CD14-positive monocyte (primary cell): ENCODE measurements at places on chromosomes 16 and 17. TPM values are rescaled to one million over a fixed set of nuclear protein-coding genes. Genes with fewer than 3 reads are reported as not detected.

SOX15 gene
- 0.86 TPM for polyA plus RNA-seq

DNA sequence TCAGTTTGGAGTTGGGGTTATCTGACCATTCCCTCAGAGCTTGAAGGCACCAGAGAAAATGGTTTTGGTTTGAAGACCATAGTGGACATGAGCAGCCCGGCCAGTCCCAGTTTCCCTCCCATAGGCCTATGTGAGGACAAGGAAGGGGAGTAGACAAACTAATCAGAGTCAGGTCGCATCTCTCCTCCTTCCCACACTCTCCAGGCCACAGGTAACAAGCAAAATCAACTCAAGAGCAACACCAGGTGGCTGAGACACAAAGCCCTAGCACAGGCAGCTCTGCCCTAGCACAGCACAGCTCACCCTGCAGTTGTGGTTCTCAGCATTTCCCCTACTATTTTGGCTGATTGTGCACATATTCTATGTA, 7.2 kb downstream of the SUPT4H1 start:
- H3K4me3 ChIP-seq: no peak overlapping the region
- H3K4me1 ChIP-seq: peaks cover 60% of the 10 kb centered on the region
- H3K27me3 ChIP-seq: no peaks in the 10 kb centered on the region
- peaks cover 63% of the 10 kb centered on the region for H3K36me3 ChIP-seq
- H3K27ac ChIP-seq: peak overlapping the region; percentile 92
- DNase-seq: no peak

DHODH gene
- 2.4 TPM in 2 replicates for polyA plus RNA-seq

- H3K4me1 ChIP-seq: peaks cover 17% of the 10 kb centered on the region
- no peak overlapping the region for H3K27ac ChIP-seq
- no peaks in the 10 kb centered on the region for H3K27me3 ChIP-seq
- H3K36me3 ChIP-seq: no peaks in the 10 kb centered on the region
- H3K4me3 ChIP-seq: no peak overlapping the region
- no peak for DNase-seq
Measured at GRCh38 chr17:67492251-67492740, 115.2 kb downstream of the PITPNC1 start.

DNA sequence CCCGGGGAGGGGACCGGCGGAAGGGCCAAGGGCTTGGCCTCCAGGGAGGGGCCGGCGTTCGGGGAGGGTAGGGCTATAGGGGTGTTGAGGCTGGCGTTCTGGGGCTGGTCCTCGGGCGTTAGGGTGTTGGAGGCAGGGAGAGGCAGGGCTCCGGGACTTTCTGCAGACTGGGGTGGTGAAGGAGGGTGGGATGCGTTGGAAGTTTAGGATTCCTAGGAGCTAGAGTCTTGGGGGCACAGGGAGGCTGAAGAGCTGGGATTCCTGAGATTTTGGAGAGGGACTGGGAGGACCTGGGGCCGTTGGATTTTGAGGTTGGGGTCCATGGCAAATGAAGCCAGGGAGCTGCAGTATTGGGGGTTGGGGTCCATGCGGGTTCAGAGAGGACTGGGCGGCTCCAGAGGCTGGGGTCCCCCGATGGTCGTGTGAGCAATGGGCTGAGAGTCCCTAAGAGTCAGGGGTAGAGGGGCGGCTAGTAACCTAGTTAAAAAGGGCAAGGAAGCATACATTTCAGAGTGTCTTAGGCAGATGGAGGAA, 740 bp downstream of the NFATC2IP start:
- peak overlapping the region; percentile 79 for H3K27ac ChIP-seq
- DNase-seq: no peak
- H3K27me3 ChIP-seq: no peaks in the 10 kb centered on the region
- peak overlapping the region; percentile 94 for H3K4me3 ChIP-seq

SNX20 gene
- polyA plus RNA-seq: 51.0 TPM

DNA sequence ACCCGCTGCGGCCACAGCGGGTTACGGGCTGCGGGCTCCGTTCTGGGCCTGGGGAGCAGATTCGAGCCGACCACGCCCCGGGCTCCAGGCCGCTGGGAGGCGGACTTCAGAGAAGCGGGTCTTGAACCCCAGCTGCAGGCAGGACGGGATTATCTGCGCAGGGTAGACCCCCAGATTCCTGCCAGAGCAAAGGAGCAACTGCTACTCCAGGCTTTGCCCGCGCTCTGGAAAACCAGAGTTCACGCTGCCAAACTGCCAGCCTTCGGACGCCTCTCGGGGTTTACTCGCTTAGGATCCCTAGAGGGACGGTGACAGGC, 301 bp upstream of the ULK2 start:
- H3K4me3 ChIP-seq: peak overlapping the region; percentile 83
- H3K27ac ChIP-seq: no peak overlapping the region
- peaks cover 8% of the 10 kb centered on the region for H3K36me3 ChIP-seq
- no peak for DNase-seq
- no peaks in the 10 kb centered on the region for H3K27me3 ChIP-seq
- H3K4me1 ChIP-seq: peaks cover 25% of the 10 kb centered on the region

DNA sequence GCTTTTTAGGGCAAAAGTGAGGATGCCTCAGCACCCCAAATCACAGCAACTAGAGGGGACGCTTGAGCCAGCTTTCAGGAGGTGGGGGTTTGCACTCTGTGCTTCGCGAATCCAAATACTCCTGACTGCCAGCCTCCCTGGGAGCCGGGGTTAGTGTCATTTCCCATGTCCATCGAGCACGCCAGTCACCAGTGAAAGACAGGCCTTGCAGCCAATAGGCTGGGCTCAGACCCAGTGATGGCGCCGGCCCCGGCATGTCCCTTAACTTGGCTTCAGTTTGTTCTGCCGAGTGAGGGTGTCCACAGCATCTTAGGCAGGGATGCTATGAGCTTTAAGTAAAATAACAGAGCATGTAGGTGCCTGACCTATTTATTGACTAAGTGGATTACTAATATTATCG, 50.9 kb upstream of the CDC42EP4 start:
- H3K36me3 ChIP-seq: no peaks in the 10 kb centered on the region
- H3K4me3 ChIP-seq: no peak overlapping the region
- no peak for DNase-seq
- no peaks in the 10 kb centered on the region for H3K4me1 ChIP-seq

- peaks cover 7% of the 10 kb centered on the region for H3K4me1 ChIP-seq
- DNase-seq: no peak
- no peak overlapping the region for H3K27ac ChIP-seq
- no peak overlapping the region for H3K4me3 ChIP-seq
Measured at GRCh38 chr16:58678716-58679115, 5.9 kb downstream of the SLC38A7 start.

DNA sequence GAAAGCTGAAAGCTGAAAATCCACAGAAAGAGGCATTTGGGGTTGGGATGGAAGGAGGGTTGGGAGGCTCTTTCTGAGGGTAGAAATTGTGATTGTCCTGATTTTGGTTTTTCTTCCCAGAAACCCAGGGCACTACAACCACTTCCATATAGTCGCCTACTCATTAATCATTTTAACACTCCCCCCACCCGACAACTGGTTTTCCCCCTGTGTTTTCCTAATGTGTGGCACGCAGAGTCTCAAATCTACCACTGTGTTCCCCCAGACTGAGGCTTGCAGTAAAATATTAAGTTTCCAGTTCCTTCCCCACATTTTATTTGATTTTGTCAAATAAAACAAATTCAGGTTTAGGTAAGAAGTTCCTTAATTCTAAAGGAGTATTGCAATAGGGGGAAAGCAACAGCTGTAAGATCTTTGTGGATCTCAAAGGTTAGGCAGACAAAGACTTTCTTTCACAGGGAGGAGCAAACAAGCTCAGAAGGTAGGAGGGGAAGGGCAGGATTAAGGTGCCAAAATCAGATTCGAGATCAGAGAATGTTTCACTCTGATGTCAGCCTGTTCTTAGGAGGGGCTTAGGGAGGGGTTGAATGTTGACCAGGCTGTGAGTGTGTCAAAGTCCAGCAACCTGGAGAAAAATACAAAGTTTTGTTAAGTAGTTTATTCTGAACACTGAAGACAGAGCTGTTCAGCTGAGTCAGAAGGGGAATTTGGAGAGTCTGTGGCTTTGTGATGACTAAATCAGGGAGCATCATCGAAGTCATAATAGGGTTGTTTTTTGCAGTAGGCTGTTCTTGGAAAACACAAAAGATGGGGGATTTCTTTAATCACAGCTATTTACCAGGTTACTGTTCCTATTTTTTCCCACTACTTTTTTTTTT, 3.6 kb downstream of the ZNF267 start:
- DNase-seq: peak; percentile 94
- peak overlapping the region; percentile 100 for H3K27ac ChIP-seq
- peaks cover 49% of the 10 kb centered on the region for H3K36me3 ChIP-seq
- H3K4me1 ChIP-seq: peaks cover 54% of the 10 kb centered on the region
- H3K27me3 ChIP-seq: no peaks in the 10 kb centered on the region

CARD14 gene
- polyA plus RNA-seq: 0.27 TPM

DNA sequence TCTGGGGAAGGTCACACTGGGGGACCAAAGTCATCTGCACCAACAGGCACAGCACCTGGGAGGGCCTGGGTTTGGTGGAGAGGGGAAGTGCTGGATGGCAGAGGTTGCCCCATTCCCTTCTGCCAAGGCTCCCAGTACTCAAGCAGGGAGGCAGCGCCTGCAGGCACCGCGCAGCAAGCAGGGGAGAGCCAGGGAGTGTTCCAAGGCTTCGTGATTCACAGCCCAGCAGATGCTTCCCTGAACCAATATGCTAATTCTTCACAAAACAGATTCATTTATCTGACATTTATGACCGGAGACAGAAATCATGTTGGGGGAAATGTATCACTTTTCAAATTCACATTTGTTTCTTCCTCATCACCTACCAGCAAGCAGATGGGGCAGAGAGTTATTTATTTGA, 13.4 kb upstream of the CDH5 start:
- DNase-seq: no peak
- no peaks in the 10 kb centered on the region for H3K36me3 ChIP-seq
- H3K27ac ChIP-seq: no peak overlapping the region
- peaks cover 6% of the 10 kb centered on the region for H3K4me1 ChIP-seq

- peaks cover 14% of the 10 kb centered on the region for H3K4me1 ChIP-seq
- DNase-seq: peak; percentile 83
- H3K36me3 ChIP-seq: no peaks in the 10 kb centered on the region
- H3K4me3 ChIP-seq: peak overlapping the region; percentile 70
Measured at GRCh38 chr16:28879841-28880588, 1.7 kb downstream of the ATP2A1 start.

DNA sequence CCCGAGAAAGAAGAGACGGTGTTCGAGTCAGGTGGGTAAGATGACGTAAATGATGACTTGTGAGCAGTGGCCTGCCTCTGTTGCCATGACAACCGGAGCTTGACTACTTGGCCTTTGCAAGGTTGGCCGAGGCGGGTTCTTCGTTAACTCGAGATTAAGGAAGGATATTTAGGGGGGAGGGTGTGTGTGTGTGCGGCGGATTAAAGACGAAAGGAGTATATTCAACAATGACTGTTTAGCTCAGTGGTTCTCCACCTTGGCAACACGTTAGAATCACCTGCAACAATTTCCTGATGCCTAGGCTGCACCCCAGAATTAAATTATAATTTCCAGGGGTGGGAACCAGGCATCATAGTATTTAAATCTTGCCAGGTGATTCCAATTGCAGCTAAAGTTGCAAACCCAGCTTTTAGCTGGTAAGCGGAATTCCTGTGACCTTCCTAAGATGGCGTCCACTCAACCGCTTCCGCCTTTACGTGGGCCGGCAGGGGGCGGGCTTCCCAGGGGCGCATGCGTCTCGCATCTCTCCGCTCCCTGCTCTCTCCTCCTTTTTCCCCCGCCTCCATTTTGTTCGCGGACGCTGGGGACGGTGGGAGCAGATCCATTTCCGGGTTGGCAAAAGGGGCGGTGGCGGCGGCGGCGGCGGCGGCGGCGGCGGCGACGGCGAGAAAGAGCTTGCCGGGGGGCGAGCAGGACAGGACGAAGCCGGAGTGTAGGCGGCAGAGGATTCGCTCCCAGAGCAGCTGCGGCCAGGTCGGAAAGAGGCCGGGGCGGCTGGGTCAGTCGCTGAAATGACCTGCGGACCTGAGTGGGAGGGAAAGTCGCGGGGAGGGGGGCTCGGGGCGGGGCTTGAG, at the start of gene WIPF2:
Gene WIPF2 (plus strand): TSS at position 565 of the 854 bp plus-strand sequence. CDS start 37,156 bp downstream, outside the sequence.
- peaks cover 15% of the 10 kb centered on the region for H3K4me1 ChIP-seq
- H3K27me3 ChIP-seq: no peaks in the 10 kb centered on the region
- peak; percentile 96 for DNase-seq
- H3K36me3 ChIP-seq: no peaks in the 10 kb centered on the region
- peak within 1 kb of the TSS; percentile 99 for H3K27ac ChIP-seq

DNA sequence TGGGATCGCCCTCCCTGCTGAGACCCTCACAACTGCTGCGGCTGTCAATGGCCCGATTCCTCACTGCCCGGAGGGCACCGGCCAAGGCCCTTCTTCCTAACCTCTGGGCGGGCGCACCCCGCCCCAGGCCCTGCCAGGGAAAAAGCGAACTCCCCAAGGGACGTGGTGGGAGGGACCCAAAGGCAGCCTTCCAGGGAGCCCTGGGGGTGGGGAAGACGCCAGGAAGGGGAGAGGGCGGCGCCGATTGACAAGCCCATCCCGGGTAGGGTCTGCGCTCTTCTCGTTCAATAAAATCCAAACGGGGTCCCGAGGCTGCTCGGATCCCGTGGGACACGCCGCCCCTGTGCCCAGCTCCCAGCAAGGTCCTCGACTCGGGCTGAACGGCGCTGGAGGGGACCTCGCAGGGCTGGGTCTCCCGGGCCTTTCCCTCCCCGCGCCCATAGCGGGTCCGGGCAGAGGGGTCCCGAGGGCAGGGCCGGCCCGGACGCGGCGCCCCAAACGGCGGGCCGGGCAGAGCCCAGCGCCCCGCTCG, 416 bp downstream of the KIFC3 start:
- no peak for DNase-seq
- H3K36me3 ChIP-seq: no peaks in the 10 kb centered on the region
- no peak overlapping the region for H3K27ac ChIP-seq
- H3K4me1 ChIP-seq: peaks cover 38% of the 10 kb centered on the region

GRCh38 chr16:57736419-57737351, 1.1 kb downstream of the KATNB1 start:
- peak; percentile 28 for DNase-seq
- H3K4me3 ChIP-seq: peak overlapping the region; percentile 91
- H3K27ac ChIP-seq: peak overlapping the region; percentile 77
